ENCODE measurements at places on chromosomes 7 and 10.

GRCh38 chr10:95440756-95441546 is 120.2 kb downstream of the SORBS1 start:
- no peak for DNase-seq

DNA sequence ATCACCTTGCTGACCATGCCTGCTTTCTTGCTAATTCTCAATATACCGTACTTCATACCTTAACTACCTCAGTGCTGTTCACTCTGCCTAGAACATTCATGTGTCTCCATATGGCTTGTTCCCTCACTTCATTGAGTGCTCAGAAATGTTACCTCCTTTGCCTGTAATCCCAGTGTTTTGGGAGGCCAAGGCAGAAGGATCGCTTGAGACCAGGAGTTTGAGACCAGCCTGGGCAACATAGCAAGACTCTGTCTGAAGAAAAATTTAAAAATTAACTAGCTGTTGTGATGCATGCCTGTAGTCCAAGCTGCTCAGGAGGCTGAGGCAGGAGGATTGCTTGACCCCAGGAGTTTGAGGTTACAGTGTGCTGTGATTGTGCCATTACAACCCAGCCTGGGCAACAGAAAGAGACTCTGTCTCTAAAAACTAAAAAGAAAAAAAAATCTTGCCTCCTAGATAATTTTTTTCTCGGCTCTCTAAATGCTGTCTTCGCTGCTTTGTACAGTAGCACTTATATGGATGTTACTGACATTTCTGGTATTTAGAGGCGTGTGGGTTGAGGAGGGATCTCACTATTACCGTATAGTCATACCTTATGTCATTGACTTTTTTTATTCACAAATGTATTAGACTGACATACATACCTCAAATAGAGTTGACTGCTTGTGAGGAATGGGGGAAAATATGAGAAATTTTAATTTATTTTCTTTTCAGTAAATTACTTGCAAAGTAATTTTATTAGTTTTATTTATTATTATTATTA is 63.7 kb downstream of the LCOR start:
- DNase-seq, result no peak

GRCh38 chr7:155456738-155457543 is 988 bp upstream of the EN2 start:
- DNase-seq, result no peak

GRCh38 chr7:45028138-45028919 is 28.3 kb downstream of the CCM2 start:
- no peak for DNase-seq

DNA sequence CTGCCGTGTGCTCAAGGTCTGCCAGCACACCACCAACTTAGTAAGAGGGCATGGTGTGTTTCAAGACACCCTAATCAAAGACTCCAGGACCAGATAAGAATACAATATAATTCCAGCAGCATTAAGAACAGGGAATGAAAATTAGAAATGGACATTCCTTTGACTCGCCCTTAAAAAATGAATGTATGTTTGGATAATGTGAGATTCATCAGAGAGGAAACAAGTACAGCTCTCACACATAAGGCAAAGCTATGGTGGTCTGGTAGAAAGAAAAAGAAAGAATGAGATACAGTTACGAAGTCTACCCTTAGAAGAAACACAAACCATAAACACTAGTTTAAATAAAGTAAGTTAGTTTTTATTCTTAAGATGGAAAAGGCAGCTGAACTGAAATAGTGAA is 174.8 kb upstream of the ANK3 start:
- no peak for DNase-seq

GRCh38 chr10:14774797-14775196 is at the start of gene FAM107B:
FAM107B (minus strand) TSS chr10:14774897; CDS start chr10:14774663, 234 bp downstream.
- no peak for DNase-seq

GRCh38 chr10:9081253-9081652 is 1026.8 kb downstream of the GATA3 start:
- DNase-seq, result no peak

DNA sequence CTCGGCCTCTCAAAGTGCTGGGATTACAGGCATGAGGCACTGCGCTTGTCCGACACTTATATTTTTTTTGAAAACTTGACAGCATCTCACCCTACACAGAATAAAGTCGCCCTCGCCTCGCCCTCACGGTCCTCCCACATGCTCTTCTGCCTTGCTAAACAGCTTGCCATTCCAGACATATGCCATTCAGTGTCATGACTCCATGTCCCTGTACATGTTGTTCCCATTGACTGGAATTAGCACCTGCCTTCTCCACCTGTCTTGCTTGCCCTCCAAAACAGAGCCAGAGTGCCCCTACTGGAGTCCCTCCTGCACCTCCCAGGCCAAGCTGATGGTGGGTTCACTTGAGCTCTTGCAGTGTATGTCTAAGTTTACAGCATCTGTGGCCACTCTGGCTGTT is 6.2 kb downstream of the NIPSNAP2 start:
- no peak for DNase-seq

- DNase-seq, result no peak
These were observed 135.7 kb upstream of the SAMD8 start for GRCh38 chr10:74975758-74976157.

- peak; percentile 93 for DNase-seq
These were observed at the start of gene TRAPPC14 for GRCh38 chr7:100158229-100159098. TRAPPC14 (minus strand) TSS chr7:100158723; CDS start chr7:100158499, 224 bp downstream.

- no peak for DNase-seq
These were observed 95.0 kb downstream of the GRB10 start for GRCh38 chr7:50687575-50688225.

GRCh38 chr7:123879628-123880027 is 34.7 kb downstream of the HYAL4 start:
- no peak for DNase-seq

GRCh38 chr10:109475711-109476421 is 447.4 kb downstream of the XPNPEP1 start:
- DNase-seq, result no peak

- DNase-seq, result no peak
These were observed 578.8 kb upstream of the AUTS2 start for GRCh38 chr7:69019437-69019836.

DNA sequence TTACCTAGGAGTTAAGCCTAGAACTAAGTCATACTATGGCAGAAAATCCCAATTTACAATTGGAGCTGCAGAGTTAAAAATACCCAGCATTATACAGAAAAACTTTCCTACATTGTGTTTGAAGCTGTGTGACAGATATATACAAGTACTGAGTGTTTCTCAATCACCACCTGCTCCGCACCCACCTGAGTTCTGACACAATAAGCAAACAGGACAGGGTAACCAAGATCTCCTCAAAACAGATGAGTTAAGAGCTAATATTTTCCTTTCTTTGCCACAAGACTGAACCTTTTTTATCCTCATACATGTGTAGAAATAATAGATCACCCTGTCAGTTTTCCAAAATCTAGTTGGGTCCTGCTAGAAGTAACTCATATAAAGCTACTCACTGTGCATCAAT is 186.3 kb downstream of the DOCK4 start:
- DNase-seq, result no peak

Data from naive B cell (primary cell).